ENCODE measurements at places on chromosomes 2 and 18. TPM values are rescaled to one million over a fixed set of nuclear protein-coding genes. Genes with fewer than 3 reads are reported as not detected.

The DSC3 gene
- 13.5 TPM for total RNA-seq

The KIF1A gene
- total RNA-seq: 18.9 TPM

The PRPF40A gene
- total RNA-seq: 97.9 TPM

The SLC16A14 gene
- total RNA-seq: 14.7 TPM

The CNTNAP5 gene
- total RNA-seq: not detected

The IL36A gene
- not detected for total RNA-seq

The CTAGE1 gene
- total RNA-seq: 0.80 TPM

The MAP3K19 gene
- 2.7 TPM for total RNA-seq

The TRMT61B gene
- total RNA-seq: 19.6 TPM

The FAM237A gene
- total RNA-seq: not detected

The FBXO15 gene
- 7.8 TPM for total RNA-seq

The BOK gene
- total RNA-seq: 91.6 TPM
